ENCODE measurements at places on chromosomes 7 and 10. TPM values are rescaled to one million over a fixed set of nuclear protein-coding genes. Genes with fewer than 3 reads are reported as not detected.

LIPM gene
- not detected for total RNA-seq

NYAP1 gene
- 6.8 TPM for total RNA-seq

DNA sequence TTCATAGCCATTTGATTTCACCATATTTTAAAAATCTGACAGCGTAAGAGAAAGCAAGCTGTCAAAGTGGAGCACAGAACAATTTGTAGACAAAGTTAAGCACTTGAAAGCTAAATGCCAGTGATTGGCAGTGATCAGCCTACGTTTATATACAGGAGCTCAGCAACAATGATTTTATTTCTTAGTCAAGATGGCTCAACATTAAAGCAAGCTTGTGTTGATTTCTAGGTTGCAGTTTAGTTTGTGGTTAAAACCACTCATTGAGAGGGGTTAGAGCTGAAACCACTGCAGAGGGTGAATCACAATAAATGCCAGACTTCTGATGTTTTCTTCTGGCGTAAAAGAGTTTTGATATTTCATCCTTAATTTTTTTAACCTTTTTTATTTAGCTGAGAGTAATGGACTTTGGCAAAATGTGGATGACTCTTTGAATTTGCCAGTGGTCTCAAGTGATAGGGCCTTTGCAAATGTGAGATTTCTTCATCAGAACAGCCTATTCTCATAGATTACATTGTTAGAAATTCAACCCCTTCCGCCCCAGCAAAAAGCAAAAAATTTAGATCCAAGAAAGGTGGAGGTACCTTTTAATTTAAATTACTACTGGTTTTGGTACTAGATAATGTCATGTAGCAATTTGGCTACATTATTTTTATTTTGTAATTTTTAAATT is 73.8 kb downstream of the SHOC2 start:
- no peak overlapping the region for H3K4me3 ChIP-seq
- no peak for DNase-seq
- H3K27ac ChIP-seq = no peak overlapping the region
- H3K36me3 ChIP-seq = no peaks in the 10 kb centered on the region
- H3K27me3 ChIP-seq = no peaks in the 10 kb centered on the region

DNA sequence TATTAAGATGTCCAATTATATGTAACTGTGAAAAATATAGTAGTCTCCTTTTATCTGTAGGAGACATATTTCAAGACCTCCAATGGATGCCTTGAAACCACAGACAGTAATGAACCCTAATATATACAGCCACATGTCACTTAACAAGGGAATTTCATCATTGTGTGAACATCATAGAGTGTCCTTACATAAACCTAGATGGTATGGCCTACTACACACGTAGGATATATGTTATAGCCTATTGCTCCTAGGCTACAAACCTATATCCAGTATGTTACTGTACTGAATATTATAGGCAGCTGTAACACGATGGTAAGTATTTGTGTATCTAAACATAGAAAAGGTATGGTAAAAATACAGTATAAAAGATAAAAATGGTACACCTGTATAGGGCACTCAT is 32.4 kb downstream of the MTPN start:
- H3K4me1 ChIP-seq = peaks cover 3% of the 10 kb centered on the region
- H3K27ac ChIP-seq = no peak overlapping the region
- no peaks in the 10 kb centered on the region for H3K36me3 ChIP-seq

GRCh38 chr10:3310016-3310784 is 137.6 kb upstream of the PITRM1 start:
- no peaks in the 10 kb centered on the region for H3K27me3 ChIP-seq
- no peaks in the 10 kb centered on the region for H3K36me3 ChIP-seq
- H3K4me1 ChIP-seq = no peaks in the 10 kb centered on the region
- no peak for DNase-seq
- no peak overlapping the region for H3K4me3 ChIP-seq

DNA sequence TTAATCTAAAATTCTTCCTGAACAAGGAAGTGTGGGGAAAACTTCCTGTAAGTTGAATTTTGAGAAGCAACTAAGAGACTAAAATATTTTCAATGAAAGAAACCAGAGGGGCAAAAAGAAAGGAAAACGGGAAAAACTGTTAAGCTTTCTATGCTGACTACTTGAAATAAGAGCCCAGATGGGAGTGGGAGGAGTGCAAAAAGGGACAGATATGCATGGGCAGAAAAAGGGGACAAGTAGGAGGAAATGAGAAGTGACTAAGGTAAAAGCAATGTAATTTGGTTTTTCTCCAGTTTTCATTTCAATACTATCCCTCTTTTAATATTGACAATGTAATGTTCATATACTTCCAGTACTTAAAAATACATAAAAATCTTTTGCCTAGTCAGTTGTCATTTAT is 11.1 kb downstream of the OGA start:
- H3K36me3 ChIP-seq = no peaks in the 10 kb centered on the region
- no peaks in the 10 kb centered on the region for H3K4me1 ChIP-seq
- no peak for DNase-seq
- H3K4me3 ChIP-seq = no peak overlapping the region
- H3K27me3 ChIP-seq = no peaks in the 10 kb centered on the region
